ENCODE measurements at places on chromosomes 5 and 9.

GRCh38 chr5:100780376-100780870 is 122.7 kb downstream of the ST8SIA4 start:
- DNase-seq = no peak

GRCh38 chr9:133375116-133375723 is 640 bp downstream of the SURF4 start:
- DNase-seq = no peak

DNA sequence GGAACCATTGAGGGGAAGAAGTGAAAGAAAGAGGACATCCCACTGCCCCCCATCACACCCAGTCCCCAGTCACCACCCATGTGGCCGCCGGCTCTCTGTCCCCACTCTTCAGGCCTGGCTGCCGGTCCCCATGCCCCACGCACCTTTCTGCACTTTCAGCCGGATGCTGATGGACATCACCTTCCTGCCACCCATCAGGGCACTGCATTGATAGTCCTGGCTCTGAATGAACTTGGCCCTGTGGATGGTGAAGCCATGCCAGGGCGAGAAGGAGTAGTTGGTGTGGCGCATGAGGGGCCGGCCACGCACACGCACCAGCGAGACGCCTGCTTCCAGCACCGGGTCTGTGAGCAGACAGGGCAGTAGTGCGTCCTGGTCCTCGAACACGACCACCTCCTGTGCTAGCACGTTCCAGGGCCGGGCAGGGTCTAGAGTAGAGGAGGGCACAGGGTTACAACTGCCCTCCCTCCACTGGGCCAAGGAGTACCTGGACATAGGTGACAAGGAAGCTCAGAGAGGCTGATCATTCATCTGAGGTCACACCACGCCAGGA is 6.4 kb downstream of the CSF1R start:
- no peak for DNase-seq

DNA sequence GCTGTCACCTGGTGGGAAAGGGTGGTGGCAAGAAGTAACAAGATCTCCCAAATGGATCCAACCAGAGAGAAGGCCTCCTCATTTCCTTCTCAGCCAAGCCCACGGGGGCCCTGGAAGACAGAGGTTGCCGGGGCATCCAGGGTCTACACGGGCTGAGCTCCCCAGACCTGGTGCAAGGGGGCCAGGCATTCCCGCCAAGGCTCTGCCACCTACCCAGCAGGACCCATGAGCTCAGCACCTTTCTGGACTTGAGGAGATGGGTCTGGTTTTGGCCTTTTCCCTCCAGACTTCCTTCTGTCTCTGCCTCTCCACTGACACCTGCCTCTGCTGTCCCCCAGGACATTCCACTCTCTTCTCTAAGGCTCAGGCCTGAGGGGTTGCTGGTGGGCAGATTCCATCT is 42.4 kb upstream of the KCNMB1 start:
- no peak for DNase-seq

- DNase-seq = no peak
Observed at GRCh38 chr5:136094189-136094912, 38.3 kb upstream of the SMAD5 start.

GRCh38 chr9:76629205-76629990 is 134.8 kb upstream of the PCA3 start:
- no peak for DNase-seq

DNA sequence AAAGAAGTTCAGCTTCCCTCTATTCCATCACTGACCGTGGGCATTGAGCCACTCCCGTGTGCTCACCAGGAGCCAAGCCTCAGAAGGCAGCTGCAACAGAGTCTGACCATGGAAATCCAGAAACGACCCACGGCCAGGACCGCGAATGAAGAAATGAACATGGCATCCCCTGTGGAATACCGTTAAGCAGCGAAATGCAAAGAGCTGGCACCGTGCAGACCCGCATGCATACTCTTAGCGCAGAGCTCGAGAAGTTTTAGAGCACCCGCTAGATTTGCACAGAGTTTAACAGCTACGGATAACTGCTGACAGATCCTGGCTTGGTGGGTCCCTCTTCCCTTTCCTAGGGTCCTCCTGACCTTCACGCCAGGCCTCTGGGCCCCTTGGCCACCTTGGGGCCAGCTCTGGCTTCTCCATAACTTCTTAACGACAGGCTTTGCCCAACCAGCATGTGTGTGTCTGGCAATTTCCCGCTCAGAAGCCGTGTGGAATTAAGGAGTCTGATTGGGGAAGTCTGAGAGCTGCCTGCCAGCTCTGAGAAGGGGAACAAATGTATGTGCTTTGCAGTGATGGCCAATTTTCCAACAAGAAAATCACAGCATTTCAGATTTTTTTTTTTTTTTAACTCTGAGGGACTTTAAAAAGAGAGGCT is 75.3 kb upstream of the COL5A1 start:
- DNase-seq = no peak

DNA sequence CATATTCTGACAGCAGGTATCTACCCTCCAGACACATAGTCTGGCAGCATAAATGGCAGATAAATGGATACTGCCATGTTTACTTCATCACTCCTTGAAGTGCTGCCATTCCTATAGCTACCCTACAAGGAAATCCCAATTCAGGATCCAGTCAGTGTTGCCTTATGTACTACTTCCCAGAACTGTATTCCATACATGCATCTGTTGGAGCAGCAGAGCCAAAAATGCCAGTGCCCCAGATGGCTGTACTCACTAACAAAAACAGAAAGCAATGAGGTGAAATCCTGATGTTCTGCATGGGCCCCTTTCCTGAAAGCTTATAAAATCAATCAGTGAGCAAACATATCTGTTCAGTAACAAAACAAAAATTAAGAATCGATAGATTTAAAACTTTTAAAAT is 490.0 kb upstream of the COX7C start:
- no peak for DNase-seq

DNA sequence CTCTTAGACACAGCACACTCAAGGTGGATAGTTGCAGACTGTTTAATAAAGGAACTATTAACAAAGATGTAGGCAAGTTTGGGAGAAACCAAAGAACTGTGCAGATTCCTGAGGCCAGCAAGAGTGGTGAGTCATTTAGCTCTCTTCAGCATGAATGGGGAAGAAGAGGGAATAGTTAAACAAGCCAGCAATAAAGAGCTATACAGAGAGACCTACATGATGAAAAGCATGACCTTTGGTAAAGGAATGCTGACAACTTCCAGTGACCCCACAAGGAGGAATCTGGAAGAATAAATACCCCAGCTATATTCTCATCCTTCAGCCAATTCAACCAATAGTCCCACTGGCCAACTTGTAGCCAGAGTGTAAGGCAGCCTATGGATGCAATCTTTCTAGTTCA is 706.0 kb upstream of the GRAMD2B start:
- no peak for DNase-seq

DNA sequence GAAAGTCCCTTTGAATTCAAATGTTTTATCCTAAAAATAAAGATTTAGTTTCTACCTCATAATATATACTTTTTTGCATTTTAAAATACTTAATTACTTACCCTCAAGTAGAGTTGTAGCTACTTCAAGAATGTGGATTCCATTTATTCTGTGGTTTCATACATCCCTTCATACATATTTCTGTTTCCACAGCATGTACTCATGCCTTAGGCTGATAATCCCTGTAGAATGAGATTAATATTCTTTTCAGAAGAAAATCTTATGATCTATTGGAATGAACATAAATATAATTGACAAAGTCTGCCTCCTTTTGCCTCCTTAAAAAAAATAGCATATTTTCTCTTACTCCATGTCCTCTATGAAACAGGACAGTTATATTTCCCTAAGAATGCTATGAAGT is 465.7 kb downstream of the DTWD2 start:
- DNase-seq = no peak

GRCh38 chr5:100777680-100778300 is 125.3 kb downstream of the ST8SIA4 start:
- no peak for DNase-seq

DNA sequence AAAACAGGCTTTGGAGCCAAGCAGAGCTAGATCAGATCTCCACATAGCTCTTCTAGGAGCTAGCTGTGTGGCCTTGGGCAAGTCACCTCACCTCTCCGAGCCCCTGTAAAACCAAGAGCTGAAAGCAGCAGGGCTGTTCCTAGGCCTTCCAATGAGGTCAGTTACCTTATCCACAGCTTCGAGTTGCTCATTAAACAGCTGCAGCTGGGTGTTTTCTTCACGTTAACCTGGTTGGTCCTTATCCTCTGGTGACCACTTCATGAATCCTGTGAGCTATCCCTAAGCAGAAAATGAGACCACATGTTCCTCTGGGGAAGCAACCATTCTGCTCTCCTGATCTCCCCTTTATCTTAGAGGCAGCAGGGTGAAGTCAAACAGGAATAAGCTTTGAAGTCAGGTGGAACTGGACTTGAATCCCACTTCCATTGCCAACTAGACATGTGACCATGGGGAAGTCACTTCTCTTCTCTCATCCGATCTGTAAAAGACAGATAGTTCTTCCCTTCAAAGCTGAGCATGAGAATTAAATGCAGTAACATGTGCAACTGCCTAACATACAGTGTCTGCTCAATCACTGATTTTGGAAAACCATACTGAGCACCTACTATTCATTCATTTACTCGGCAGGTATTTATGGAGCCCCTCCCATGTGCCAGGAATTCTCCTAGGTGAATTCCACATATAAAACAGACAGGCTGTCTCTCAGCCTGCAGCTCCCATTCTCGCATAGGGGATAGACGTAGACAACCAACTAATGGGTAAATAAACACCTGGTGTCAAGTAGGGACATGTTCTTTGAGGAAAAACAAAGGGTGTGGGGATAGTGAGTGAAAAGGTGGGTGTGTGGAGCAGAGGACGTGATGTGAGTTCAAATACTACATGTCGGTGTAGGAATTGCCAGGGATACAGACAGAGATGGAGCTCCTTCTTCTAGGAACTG is 111.7 kb upstream of the BOD1 start:
- DNase-seq = no peak

GRCh38 chr5:125409861-125410536 is 663.6 kb upstream of the ZNF608 start:
- no peak for DNase-seq

GRCh38 chr5:133680830-133681565 is 68.7 kb upstream of the FSTL4 start:
- no peak for DNase-seq

GRCh38 chr9:89467278-89467625 is 30.7 kb downstream of the SEMA4D start:
- no peak for DNase-seq

- no peak for DNase-seq
Observed at GRCh38 chr5:145484158-145484557, 351.0 kb downstream of the PRELID2 start.

DNA sequence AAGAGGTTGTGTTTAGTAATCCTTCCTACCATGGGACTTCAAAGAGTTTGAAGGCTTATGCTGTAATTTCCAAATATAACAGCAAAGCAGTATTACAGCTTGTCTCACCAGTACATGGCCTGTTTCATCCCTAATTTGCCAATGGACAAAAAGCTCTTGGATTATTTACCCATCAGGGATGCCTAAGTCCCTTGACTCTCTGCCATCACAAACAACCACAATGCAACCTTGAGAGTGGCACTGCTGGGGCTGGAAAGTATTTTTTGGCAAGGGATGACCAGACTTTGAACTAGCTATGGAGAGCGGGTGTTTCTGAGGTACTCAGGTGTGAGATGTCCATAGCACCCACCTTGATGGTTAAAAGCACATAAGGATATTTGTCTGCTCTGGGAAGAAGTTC is 9.1 kb downstream of the MAMDC2 start:
- DNase-seq = no peak

- DNase-seq = no peak
Observed at GRCh38 chr5:22258139-22258538, 595.0 kb downstream of the CDH12 start.

- DNase-seq = no peak
Observed at GRCh38 chr5:174282391-174282790, 236.9 kb downstream of the NSG2 start.

DNA sequence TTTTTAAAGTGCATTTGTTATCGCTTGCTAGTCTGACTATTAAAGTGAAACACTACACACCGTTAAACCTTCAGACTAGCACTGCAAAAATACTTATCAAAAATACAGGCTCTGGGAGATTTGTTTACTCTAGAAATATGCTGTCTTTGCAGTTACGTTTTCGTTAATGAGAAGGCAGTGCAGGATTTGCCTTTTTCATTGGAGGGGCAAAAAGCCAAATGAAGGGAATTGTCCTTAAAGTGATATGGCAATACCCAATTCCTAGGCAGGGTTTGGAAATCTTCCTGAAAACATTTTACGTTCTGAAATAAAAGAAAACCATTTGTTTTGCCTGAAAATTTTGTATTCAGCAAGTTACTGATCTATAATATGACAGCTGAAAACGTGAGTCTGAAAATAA is 1800.2 kb downstream of the MAT2B start:
- DNase-seq = no peak

DNA sequence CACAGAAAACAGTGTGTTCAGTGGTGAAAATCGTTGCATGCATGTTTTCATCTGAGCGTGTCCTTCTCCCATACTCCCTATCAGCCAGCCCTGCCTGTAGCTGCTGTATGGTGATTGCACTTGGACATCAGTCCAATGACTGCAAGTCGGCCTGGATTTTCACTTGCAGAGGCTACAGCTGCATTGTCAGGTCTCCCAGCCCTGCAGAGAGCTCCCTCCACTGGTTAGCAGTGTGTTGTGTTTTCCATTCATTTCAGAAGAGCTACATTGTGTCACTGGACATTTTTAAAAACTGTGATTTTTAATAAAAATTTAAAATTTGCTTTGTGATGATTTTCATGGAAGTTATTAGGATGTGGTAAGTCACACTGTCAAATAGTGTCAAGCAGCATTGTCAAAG is 96.6 kb downstream of the SYK start:
- DNase-seq = no peak

- DNase-seq = no peak
Observed at GRCh38 chr5:180156141-180156540, 52.9 kb downstream of the RASGEF1C start.

DNA sequence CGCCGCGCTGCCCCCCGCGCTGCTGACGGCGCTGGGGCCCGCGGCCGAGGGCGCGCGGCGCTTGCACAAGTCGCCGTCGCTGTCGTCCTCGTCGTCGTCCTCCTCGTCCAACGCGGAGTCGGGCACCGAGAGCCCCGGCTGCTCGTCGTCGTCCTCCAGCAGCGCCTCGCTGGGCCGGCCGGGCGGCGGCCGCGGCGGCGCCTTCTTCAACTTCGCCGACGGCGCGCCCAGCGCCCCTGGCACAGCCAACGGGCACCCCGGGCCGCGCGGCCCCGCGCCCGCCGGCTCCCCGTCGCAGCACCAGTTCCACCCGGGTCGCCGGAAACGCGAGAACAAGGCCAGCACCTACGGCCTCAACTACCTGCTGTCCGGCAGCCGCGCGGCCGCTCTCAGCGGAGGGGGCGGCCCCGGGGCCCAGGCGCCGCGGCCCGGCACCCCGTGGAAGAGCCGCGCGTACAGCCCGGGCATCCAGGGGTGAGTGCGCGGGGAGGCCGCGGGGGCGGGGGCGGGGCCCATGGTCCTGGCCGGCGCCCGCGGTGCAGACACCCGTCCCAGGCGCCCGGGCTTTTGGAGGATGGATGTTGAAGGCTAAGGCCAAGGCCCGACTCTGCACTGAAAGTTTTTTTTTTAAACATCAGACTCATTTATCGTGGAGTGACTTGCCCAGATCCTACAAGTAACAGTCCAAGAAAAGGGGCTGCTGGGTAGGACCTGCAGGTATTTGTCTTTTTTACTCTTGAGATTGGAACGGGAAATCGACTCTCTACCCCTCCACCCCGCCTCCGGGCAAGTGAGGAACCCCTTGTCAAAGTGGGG is 1.2 kb downstream of the TENT4A start:
- peak; percentile 45 for DNase-seq

All from left ventricle myocardium inferior (tissue), 1 donor.